Heart left ventricle (tissue), 16 donors: ENCODE measurements at places on chromosomes 2 and 18. TPM values are rescaled to one million over a fixed set of nuclear protein-coding genes. Genes with fewer than 3 reads are reported as not detected.

CHST10 gene
- total RNA-seq = 8.4 TPM

EPB41L3 gene
- 7.9 TPM for total RNA-seq

PLGLB1 gene
- 1.5 TPM for total RNA-seq

CCDC150 gene
- total RNA-seq = 1.3 TPM

OSBPL6 gene
- total RNA-seq = 3.9 TPM

TANC1 gene
- 74.0 TPM for total RNA-seq

MYL1 gene
- total RNA-seq = not detected

SLC35F5 gene
- 61.9 TPM for total RNA-seq

GRCh38 chr18:62981566-62981965 lies 266.2 kb downstream of the PHLPP1 start:
- DNase-seq = no peak

DNA sequence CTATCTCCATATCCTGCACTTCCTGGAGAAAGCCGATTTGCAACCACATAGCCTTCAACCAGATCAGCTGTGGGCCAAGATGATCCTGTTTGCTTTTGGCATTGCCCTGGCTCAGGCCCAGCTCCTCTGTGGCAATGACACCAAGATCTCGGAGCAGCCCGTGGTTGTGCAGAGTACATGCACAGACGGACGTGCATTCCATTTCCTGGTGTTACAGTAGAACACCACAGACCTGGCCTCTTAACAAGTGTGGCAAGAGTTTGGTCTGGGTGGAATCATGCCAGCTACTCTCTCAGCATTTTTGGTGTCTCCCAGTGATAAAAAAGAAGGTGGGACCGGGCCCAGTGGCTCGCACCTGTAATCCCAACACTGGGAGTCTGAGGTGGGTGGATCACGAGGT lies 20.0 kb downstream of the MALT1 start:
- no peak for DNase-seq

- no peak for DNase-seq
Observed at GRCh38 chr18:22985250-22985649, 52.1 kb downstream of the RBBP8 start.

DNA sequence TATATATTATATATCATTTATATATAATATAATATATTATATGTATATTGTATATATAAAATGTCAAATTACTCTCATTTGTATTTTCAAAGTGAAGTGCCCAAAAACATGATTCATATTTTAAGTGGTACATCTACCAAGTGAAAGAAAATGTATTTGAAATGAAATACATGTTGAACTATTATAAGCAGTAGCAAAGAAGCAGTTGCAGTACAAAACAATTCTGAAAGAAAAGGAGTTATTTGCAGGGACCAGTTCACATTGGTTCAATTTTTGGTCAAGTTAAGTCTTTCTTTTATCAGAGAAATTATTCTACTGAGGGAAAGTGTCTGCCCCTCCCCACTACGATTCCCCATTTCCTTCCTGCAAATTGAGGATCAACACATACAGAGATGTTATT lies 51.9 kb downstream of the APLF start:
- no peak for DNase-seq

- no peak for DNase-seq
Observed at GRCh38 chr2:219416938-219417337, 1.2 kb upstream of the DES start.

DNA sequence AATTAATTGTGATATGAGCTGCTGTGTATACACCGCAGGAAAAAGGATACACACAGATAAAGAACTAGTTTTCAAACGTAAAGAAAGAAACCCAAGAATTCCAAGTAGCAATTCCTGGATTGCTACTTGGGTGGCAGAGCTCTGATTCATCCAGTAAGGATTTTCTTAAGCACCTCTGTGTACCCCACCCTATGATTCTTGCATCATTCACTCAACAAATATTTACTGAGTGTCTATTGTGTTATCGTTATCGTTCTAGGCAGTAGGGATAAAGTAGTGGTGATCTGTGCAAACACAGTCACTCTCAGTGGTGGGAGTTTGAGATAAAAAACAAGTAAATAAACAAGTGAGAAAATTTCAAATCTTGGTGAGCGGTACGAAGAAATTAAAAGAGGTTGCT lies 4.9 kb upstream of the TMEM200C start:
- no peak for DNase-seq

DNA sequence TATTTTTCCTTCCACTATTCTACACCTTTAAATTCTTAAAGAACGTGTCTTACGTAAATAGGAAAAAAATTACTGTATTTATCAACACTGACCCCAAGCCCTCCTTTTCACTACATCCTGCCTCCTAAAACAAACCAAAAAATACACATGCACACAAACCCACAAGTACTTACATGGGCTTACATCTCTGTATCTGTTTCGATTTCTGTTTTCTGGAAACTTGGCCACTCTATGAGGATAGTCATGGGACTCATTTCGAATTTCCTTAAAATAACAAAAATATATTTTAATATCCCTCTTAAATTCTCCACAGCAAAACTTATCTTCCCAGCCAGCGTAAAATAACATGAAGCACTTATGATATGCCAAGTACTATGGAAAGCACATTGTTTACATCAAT lies 25.0 kb downstream of the PTPN2 start:
- no peak for DNase-seq

GRCh38 chr2:37623971-37624900 lies 47.2 kb downstream of the CDC42EP3 start:
- DNase-seq = no peak

DNA sequence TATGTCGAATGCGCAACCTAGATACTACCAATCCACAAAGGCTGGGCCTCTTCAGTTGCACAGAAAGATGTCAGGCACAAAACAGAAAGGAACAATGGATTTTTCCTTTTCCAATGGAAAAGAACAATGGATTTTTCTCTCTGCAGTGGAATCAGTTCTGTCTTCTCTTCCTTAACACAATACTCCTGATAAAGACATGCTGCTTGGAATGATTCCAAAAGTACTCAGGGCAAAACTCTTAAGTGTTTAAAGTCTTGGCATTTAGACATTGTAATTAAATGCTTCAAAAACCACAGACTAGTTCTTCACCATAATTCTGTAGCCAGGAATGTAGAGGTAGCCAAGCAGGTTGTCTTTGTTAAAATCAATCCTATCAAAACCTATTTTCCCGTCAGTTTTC lies 46.7 kb upstream of the FLACC1 start:
- DNase-seq = no peak

DNA sequence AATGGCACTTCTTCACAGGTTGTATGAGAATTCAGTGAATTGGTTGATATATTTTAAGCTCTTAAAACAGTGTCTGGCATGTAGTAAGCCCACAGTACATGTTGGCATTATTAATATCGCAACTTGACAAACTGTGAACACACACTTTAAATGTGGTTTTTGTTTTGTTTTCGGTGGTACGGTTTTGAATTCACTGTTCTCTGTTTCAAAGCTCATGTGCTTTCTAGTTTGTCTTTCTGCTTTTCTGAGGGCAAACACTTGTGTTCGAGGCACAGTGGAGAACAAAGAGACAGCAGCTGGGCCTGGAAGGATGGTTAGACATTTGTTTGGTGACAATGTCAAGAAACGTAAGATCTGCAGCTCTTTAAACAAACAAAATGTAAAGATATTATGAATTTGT lies 276.5 kb upstream of the MC4R start:
- DNase-seq = no peak

DNA sequence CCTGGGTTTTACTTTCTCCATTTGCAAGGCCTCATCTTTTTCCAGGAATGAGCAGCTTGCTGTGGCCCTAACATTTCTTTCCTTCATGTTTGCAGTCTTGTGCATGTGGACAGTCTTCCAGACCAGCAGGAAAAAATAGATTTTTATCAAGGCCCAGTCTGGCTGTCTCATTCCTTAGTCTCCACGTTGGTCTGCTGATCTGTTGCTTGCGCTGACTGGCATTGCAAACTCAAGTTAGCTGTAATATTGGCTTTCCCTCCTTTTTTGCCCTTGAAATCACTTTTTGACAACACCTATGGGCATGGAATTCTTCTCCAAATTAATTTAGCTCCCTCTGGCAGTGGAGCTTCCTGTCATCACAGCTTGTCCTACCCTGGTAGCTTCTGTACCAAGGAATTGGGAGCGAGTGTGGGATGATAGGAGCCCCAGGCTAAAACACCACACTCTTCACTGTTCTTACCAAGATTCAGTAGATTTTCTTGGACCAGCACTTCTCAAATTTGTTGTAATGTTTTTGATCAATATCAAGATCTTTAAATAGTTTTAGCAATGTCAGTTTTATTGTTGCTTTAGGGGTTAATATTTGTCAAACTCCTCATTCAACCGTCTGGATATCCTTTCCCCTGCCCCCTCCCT lies 48.2 kb downstream of the DIS3L2 start:
- DNase-seq = no peak

DNA sequence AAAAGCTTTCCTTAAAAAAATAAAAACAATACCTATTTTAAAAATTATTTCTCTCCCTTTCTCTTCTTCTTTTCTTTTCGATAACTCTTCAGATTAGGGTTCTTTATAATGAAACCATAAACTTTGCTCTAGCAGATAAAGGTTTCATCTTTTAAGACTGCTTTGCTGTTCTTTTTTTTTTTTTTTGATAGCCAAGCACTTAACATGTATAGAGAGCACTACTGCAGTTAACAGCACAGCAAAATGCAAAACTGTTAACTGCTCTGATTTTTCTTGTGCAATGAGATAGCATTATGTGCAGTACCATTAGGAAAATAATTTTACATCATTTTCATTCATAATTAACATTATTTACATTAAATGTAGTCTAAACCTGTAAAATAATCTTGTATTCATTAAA lies 36.3 kb downstream of the GALNT1 start:
- DNase-seq = no peak

GRCh38 chr2:111961663-111962062 lies 63.3 kb downstream of the MERTK start:
- no peak for DNase-seq

- DNase-seq = no peak
Observed at GRCh38 chr18:38297910-38298309, 732.3 kb upstream of the CELF4 start.

- DNase-seq = no peak
Observed at GRCh38 chr18:80184243-80184772, 63.0 kb downstream of the PARD6G start.

DNA sequence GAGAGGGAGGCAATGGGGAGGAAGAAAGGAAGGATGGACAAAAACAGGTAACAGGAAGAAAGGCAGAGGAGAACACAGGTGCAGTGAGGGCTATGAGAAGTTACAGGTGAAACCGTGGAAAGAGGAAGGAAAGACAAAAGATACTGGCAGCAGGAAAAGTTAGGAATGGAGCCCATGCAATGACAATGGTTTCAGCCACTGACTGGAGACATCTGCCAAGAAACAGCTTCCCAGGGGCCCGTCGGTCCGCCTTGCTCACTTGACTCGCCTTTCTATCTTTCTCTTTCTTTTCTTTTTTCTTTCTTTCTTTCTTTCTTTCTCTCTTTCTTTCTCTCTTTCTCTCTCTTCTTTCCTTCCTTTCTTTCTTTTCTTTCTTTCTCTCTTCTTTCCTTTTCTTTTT lies 37.5 kb downstream of the ST8SIA5 start:
- no peak for DNase-seq

DNA sequence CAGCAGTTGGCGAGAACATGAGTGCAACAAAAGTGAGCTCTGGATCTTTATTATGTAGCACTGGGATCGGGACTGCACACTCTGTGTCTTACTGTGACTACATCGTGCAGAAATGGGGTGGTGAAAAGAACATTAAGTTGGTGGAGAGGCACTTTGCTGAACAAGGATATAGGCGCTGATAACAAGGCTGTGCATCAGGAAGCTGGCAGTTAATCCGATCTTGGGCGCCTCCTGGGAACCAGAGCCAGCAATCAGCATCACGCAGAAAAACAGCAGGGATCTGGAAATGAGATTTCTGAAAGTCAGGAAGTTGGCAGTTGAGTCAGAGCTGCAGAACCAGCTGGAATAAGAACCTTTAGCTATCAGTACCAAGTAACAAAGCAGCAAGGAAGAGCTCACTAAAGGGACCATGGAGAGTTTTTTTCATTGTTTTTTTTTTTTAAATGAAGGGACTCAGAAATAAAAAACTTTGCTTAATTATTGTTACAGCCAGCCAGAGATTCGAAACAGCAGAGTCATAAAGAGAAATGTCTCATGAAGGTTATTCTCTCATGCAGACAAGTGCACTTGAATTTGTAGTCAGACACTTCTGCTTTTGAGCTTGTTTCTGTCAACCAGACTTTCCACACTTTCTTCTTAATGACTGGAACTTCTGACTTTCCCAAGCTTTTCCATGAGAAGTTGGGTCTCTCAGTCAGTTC lies 22.8 kb upstream of the MYO3B start:
- no peak for DNase-seq

GRCh38 chr2:197453914-197454398 lies 604 bp downstream of the COQ10B start:
- no peak for DNase-seq

GRCh38 chr18:32440518-32440917 lies 30.2 kb downstream of the GAREM1 start:
- DNase-seq = no peak

DNA sequence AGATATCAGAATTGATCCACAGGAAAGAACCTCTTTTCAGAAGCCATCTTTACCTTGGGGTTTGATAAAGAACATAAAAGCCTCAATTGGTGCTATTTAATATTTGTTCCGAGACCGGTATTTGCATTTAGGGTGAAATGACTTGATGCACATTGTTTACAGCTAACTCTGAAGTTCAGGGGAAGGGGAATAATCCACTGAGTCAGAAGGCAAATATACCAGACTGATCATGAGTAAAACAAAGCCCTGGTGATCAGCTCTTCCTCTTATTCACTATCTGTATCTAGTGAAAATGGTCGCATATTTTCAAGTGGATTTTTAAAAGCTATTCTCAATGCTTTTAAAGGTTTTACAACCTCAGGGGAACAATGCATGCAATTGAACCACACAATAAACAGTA lies 53.0 kb upstream of the ATP8B1 start:
- no peak for DNase-seq

DNA sequence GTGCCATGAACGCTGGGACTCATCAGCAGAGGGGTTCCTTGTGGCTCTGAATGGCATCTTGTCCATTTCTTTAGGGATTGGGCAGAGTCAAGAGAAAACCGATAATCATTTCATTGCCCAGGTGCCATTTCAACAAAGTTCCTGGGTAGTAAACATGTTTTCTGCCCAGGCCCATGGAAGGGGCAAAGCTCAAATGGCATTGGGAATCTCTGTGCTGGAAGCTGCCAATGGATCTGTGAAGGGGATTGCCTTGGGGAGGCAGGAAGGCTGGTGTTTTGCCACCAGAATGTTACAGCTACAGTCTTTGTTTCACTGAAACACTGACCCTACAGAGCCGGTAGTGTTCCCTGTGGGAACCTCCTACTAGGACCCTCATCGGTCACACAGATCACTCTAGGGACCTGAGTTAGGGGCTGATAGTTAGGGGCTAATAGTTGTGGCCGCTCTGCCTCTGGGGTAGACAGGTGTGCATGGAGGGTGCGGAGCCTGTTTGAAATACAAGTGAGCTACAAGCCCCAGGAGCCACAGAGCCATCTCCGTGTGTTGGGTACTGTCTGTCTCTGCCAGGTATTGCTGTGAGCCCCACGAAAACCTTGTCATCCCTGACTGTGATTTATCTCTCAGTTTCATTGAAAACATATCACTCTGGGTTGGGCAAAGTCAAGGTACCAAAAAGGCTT lies 224.4 kb upstream of the COPS8 start:
- peak; percentile 1 for DNase-seq
